G401 (cell line): ENCODE measurements at places on chromosomes 4 and X.

- no peak for DNase-seq
Measured at GRCh38 chr4:176438401-176438800, 118.6 kb downstream of the SPCS3 start.

DNA sequence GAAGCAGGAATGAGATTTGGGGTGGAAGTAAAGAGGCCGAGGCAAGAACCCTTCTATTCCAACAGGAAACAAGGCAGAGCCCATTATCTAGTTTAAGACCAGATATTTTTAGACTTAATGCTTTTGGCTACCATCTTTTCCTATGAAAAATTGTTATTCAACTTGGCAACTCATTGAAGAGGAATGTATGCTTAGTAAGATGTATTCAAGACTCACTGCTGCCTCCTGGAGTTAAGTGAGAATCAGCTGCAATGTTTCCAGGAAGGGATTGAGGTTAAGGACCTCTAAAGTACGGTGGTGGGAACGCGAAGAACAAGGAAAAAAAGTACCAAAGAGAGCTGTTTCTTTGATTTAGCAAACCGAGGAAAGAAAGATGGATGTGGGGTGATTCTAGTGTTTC is 89.1 kb downstream of the RAPGEF2 start:
- DNase-seq, result no peak

DNA sequence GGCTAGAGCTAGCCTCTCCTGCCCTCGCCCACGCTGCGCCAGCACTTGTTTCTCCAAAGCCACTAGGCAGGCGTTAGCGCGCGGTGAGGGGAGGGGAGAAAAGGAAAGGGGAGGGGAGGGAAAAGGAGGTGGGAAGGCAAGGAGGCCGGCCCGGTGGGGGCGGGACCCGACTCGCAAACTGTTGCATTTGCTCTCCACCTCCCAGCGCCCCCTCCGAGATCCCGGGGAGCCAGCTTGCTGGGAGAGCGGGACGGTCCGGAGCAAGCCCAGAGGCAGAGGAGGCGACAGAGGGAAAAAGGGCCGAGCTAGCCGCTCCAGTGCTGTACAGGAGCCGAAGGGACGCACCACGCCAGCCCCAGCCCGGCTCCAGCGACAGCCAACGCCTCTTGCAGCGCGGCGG is at the start of gene AR:
Gene AR, plus strand, starts transcription at position 204 of the 400 bp plus-strand sequence. CDS start 1,126 bp downstream, outside the sequence.
- no peak for DNase-seq

DNA sequence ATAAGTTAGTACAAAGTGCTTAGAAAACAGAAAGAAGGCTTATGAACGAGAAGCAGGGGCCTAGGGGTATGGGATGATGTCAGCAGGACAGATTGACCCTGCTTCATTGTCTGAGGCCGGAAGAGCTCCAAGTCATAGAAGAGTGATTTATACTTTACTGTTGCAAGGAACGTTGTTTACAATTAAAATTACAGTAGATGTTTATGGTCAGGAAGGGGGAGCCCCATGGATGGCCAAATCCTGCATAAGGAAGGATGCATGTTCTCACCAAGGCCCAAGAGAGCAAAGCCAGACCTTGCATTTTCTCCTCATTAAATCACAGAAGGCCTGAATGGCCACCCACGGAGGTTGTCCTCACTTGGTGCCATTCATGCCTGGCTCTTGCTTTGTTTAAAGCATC is 115.3 kb downstream of the LDB2 start:
- DNase-seq, result no peak

GRCh38 chrX:17374619-17375366 is at the start of gene NHS:
TSS of gene NHS (plus strand) at chrX:17375200. CDS start at chrX:17375758, 558 bp downstream.
- DNase-seq, result peak; percentile 46

DNA sequence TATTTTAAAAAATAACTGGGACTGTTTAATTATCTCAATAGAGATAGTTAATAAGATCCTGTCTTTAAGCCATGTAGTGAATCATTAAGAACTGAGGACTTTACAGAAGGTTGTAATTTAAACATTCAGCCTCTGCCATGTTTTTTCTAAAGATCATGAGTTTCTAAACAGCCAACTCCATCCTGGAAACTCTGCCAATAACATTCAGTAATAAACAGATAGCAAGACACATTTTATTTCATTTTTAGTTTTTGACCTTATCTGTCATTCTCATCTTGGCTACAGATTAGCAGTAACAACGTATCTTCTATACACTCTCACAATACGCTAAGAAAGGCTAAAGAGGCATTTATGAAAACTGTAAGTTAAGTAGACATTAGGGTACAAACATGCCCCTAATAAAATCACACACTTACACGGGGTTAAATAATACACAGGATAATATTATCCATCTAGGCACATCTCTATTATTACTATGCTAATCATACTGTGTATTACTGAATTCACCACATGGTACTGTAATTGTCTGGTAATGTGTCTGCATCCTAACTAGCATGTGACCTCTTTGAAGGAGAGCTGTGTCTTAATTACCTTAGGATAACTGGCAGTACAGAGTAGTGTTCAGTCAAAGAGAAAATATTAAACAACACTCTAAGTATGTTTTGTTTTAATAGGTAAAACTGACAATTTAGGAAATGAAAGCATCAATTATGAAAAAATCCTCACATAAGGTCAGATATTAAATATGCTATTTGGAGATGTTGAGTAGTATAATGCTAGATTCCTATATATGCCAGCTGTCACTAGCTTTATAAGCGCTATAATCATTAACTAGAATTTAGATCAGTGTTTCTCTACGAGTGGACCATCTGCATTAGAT is 122.4 kb upstream of the NAP1L5 start:
- peak; percentile 25 for DNase-seq

DNA sequence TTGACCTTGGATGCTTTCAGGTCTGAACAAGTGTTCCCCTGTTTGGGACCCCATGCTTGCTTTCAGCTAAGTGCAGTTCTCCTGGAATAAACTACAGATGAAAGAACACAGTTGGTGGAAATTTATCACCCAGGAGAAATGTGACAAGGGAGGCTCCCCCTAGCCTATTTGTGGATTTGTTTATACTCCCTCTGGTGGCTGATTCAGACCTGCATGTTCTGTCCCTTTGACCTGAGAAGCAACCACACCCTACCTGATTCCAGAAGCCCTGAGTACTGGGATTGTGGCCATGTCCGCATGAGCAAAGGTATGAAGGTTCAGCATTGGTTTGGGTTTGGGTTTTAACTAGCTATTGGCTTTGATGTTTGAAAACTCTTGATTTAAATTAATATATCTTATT is 440.9 kb downstream of the MID1IP1 start:
- peak; percentile 39 for DNase-seq

DNA sequence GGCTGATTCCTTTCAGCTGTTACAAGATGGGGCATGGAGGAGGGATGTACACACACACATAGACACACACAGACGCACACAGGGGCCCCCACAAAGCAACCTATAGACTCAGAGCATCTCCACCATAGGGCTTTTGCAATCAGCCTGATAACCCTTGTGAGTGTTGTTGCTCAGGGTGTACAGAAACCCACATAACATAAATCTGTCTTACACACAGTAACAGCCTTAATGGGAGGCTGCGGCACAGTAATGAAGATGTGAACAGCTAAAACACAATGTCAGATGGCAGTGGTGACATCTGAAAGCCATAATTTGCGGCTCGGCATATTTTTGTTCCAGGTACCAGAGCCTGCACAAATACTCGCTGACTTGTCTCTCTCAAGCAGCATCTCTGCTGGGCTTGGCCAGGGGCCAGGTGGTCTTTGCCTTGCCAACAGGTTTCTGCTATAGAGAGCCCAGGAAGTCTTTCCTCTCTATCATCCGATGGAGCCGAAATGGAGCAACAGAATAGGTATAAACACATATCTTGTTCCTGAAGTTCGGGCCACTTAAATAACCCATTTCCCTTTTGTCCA is 357.2 kb upstream of the GATB start:
- peak; percentile 70 for DNase-seq

GRCh38 chr4:145937971-145938611 is 532 bp downstream of the ZNF827 start:
- DNase-seq, result peak; percentile 55

GRCh38 chr4:15164571-15164970 is 162.3 kb downstream of the CPEB2 start:
- DNase-seq, result no peak

DNA sequence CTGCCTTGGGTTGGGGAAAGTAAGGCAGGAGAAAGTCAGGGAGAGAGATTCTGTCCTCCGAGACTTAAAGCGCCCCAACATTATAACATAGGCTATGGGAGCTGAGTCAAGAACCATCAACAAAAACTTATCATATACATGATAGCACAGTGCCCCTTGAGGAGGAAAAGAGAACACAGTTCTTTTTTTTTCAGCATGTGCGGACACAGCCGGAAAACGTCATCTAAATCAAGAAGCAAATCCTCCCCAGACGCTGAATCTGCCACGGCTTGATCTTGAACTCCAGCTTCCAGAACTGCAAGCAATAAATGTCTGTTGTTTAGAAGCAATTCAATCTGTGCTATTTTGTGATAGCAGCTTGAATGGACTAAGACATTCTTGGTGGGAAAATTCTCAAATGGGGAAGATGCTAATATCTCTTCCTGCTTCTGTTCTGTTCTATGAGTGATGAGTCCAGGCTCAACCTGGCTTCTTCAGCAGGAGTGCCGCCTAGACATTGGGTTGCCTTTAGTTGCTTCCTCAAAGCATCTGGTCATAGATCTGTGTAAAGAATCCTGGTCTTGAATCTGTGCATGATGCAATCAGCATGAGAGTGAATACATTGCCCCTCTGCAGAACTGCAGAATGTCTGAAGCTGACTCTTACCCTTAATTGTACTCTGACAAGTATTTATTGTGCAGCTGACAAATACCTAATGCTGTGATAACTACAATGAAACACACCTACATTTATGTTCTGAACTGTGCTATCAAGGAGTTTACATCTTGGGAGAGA is 549.8 kb upstream of the PRKX start:
- no peak for DNase-seq

GRCh38 chrX:85243761-85244449 is at the start of the genes SATL1 and ZNF711:
TSS of gene SATL1 (minus strand) at chrX:85243779. CDS start at chrX:85108968, 134,811 bp downstream.
TSS of gene ZNF711 (plus strand) at chrX:85243991. CDS start at chrX:85247573, 3,582 bp downstream.
- peak; percentile 65 for DNase-seq

GRCh38 chr4:53119680-53120079 is 246.2 kb downstream of the SCFD2 start:
- no peak for DNase-seq
